ENCODE measurements at places on chromosomes 5 and 9.

DNA sequence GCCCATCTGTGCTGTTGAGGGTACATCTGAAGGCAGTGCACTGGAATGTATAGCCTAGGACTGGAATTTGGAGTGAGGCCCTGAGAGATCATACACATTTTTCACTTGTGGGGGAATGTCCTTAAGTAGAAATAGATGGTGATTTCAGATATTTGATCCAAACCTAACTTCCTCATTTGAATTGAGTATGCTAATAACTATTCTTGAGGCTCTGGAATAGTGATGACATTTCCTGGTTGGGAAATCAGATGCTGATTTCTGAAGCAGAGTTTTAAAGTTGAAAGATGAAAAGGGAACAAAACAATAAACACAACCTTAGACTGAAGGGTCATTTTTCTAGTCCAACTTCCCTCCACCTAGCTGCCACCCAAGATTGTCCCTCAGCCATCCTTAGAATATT lies 163.0 kb upstream of the CCDC152 start:
- DNase-seq, result no peak

GRCh38 chr5:88660264-88660946 lies 222.6 kb downstream of the MEF2C start:
- DNase-seq, result no peak

DNA sequence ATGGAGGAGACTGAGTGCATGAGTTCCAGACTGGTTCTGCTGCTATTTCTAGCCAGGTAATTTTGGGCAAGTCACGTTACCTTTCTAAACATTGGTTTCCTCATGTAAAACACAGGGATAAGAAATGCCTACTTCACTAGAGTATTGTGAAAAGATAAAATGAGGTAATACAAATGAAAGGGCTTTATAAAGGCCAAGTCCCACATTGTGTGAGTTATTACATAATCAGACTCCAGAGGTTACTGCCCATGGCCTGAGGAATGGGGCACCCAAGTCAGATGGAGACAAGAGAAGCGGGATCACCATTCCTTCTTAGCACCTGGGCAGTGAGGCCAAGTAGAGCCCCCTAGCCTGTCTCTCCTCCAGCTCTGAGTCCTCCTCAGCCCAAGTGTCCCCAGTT lies 7.5 kb downstream of the HBEGF start:
- no peak for DNase-seq

DNA sequence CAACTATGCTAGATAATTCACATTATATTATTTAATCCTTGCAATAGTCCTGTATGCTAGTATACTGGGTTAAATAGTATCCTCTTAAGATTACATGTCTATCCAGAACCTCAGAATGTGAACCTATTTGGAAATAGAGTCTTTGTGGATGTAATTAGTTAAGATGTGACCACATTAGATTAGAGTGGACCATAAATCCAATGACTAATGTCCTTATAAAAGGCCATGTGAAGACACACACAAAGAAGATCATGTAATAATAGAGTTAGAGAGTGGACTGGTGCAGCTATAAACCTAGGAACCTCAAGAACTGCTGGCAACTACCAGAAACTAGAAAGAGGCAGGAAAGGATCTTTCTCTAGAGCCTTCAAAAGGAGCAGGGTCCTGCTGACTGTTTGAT lies 263.6 kb upstream of the PTGER4 start:
- DNase-seq, result no peak

- no peak for DNase-seq
Measured at GRCh38 chr9:70112981-70113380, 69.3 kb downstream of the MAMDC2 start.

DNA sequence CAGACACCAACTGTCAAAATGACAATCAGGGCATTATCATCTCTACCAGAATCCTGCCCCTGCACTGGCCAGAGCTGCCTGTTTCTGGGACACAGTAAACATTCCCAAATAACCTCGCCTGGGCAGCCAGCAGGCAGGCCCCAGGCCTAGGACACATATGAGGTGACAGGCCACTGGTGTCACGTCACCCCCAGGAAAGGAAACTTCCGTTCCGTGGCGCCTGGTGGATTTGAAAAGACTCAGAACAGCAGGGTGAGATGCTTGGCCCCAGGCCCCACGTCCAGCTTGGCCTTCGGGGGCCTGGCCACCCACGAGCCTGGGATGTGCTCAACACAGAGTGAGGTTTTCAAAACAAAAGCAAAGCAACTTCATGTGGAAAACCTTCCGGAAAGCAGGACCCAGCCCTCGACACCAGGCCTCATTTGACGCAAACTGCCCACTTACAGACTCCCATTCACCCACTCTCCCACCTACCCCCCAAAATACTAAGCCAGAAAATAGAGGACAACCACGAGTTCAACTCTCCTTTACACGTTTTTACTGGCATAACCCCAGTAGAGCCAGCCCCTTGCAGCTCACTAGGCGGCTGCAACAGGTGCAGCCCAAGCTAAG lies 1.2 kb downstream of the SEMA4D start:
- DNase-seq, result no peak

DNA sequence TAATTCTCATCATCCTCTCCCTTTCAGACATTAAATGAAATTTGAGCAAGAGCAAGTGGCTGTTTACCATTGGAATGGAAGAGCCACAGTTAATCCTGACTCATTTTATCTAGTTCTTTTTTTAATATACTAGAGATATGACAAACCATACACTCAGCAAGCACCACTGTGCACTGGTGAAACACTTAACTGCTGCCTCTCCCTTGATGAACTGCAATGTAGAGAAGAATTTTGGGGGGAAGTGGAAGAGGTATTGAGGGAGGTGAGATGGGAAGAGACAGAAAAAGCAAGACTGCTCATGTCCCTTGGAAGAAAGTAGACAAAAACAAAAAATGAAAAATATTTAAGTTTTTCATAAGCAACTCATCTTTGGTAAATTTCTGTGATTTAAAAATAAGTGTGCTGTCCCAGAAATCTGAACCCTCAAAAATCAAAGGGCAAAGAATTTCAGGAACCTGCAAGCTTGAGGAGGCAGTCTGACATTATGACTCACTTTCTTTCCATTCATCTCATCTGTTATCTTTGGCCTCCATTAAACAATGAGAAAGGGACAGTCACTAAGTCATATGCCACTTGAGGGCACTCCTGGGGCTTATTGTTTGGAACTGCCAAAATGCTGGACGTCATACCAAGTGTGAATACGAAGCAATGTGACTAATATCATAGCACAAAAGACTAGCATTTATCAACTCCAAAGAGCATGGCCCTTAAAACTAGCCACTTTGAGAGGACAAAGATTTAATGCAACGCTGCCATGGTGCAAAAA lies 566.8 kb upstream of the DMAC1 start:
- no peak for DNase-seq

DNA sequence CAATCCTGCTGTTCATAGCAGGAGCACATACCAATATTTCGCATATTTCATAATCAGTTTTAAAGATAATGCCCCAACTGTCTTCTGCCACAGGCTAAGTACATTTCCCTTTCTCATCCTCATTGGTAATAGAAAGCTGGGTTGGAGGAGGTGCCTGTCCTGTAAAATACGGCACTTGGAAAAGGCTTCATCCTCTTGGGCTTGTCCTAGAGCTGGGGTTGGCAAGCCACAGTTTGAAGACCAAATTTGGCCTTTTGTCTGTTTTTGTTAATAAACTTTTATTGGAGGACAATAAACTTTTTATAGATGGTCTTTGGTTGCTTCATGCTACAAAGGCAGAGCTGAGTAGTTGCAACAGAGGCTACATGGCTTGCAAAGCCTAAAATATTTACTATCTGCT lies 997.8 kb upstream of the CDH18 start:
- DNase-seq, result no peak

- DNase-seq, result peak; percentile 30
Measured at GRCh38 chr9:33921967-33922895, 105.3 kb downstream of the UBE2R2 start.

DNA sequence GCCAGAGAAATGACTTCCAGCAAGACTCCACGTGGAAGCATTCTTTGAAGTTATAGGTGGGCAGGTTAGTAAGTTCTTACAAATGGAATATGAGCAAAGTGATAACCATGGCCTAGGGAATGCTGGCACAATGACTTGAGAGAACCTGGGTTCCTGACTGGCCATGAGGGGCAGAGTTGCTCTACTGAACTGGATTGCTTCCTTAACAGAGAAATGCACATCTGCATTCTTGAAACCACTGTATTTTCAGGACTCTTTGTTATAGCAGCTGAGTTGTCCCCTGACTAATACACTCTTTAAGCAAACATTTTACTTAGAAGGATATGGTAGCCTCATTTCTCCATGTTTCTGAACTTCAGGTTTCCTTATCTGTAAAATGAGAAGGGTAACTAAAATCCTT lies 108.3 kb upstream of the GNA14 start:
- DNase-seq, result no peak

DNA sequence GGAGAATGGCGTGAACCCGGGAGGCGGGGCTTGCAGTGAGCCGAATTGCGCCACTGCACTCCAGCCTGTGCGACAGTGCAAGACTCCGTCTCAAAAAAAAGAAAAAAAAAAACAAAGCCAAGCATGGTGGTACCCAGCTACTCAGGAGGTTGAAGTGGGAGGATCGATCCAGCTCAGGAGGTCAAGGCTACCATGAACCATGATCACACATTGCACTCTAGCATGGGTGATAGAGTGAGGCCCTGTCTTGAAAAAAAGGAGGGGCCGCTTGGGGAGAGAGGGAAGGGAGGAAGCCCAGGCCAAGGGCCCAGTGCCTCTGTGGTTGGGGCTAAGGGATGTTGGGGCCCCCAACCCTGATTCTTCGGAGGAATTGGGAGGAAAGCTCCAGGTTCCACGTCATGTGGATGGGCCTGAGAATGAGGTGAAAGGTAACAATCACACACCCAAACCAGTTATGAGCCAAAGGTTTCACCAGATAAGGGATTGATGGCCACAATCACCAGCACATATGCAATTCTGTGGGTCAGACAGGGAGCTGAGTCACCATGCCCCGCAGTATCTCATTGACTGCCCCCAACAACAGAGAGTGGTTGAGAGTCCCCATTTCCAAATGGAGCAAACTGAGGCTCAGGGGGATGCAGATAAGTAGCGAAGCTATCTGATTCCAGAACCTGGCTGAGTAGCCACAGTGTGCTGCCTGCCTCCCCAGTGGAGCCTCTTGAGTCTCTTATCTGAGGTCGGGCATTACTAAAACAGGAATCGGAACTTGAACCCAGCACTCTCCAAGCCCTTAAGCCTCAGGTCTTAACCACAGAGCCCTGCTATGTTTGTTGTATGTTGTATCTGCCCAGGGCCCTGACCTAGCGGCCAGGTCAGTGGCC lies 20.5 kb downstream of the SWI5 start:
- DNase-seq, result peak; percentile 47

- no peak for DNase-seq
Measured at GRCh38 chr5:143889986-143890385, 78.0 kb downstream of the HMHB1 start.

GRCh38 chr9:79651251-79651795 lies 79.6 kb downstream of the TLE4 start:
- no peak for DNase-seq

GRCh38 chr9:93181672-93182435 lies 2.1 kb upstream of the WNK2 start:
- no peak for DNase-seq

DNA sequence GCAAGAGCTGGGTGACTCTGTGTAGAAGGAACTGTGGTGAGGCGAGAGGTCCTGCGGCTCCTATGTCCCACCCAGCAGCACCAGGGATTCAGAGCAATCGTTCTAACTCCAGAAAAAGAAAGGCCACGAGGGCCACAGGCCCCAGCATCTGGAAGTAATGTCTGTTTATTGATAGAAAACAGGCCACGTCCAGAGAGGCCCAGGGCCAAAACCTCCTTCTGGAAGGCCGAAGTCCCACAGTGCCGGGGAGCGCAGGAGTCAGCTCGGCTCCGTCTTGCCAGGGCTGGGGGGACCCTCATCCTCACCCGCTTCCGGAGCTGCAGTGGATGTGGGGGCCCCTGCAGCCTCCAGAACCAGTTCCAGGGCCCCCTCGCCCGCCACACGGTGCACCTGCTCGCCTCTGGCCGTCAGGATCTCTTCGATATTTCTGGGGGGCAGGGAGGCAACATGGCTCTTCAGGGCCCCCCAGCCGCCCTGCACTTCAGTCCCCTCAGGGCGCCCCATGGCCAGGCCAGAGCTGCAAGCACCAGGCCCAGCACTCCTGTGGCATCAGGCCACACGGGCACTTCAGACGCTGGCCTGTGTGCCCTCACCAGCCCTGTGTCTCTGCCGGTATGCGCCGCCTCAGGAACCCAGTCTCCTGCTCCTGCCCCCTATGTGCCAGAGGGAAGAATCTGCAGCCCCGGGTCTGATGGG lies 1.6 kb downstream of the DNLZ start:
- no peak for DNase-seq

GRCh38 chr5:28734396-28734795 lies 1696.0 kb upstream of the CDH9 start:
- DNase-seq, result no peak

DNA sequence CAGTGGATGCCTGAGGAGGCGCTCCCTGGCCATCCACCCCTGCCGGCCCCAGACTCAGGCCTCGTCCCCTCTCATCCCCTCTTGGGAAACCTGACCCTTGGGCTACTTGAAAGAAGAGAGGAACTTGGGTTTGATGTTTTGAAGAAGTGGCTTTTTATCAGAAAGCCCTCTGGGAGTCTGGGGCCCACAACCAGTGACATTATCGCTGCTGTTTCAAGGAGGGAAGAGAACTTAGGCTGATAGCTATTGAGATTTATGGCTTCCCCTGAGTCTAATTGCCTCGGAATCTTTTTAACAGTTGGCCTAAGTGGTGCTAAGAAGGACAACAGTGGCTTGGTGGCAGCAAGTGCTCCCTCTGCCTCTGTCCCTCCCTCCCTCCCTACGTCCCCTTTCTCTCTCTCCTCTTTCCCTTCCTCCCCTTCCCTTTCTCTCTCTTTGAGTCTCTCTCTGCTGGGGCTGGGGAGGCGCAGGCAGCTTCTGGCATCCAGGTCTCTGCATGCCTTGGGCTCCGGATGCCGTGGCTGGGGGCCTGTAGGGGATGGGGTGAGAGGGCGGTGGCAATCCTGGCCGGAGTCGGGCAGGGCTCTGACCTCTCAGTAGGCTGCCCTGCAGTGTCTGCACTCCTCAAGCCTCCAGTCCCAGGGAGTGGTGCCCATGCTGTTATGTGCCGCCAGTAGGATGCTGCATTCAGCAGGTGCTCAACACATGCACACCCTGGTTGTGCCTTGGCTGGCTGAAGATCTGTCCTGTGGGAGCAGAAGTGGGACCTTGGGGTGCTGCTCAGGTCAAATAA lies 49.6 kb upstream of the RXRA start:
- DNase-seq, result no peak

GRCh38 chr5:123203105-123203800 lies 114.2 kb downstream of the PRDM6 start:
- DNase-seq, result no peak

DNA sequence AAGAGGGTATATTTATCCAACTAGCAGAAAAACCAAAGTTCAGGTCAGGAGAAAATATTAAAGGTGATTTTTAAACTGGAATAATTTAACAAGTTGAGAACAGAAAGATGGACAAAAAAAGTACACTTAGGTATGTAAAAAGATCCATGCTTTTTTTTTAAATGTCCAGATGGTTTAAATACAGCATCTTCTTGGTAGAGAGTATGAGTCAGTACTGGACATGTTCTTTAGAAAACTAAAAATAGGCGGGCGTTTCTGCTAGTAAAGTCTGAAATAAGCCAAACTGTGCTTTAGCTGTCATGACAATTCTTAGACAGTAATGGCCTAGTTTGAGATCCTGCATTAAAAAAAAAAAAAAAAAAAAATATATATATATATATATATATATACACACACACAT lies 255.9 kb upstream of the ST8SIA4 start:
- no peak for DNase-seq

All from HuH-7 (cell line).